Mesenchymal stem cell (in vitro differentiated cells and primary cell): ENCODE measurements at places on chromosomes 13 and 19.
A peak's percentile ranks its signal among the peaks of the same experiment; 100 is the strongest.

- no peak for DNase-seq
Observed at GRCh38 chr13:98109226-98109853, 33.6 kb upstream of the FARP1 start.

GRCh38 chr19:45121827-45122345, 28.9 kb downstream of the PPP1R37 start:
- no peak for DNase-seq

DNA sequence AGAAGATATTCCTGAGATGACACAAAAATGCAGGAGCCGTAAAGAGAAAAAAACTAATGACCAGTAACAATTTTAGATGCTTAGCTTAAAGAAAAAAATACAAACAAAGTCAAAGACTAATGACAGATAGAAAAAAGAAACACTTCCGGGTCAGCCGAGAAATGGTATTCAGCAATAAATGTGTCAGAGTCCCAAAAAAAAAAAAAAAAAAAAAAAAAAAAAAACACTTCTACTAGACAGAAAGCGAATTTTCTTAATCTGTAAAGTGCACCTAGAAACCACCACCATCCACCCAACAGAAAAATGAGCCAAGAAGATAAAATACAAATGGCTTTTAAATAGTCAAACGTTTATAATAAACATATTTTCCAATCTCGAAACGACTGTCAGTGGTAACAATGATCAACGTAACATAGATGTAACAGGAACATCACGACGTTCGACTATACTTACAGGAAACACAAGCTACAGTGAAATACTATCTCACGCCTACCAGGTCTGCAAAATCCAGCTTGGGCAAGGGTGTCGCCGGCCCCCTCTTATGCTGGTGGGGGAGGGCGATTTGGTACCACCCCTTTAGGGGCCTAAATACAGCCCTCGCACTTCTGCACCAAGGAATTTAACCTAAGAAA, 10.6 kb downstream of the ABHD17A start:
- peak; percentile 40 for DNase-seq

DNA sequence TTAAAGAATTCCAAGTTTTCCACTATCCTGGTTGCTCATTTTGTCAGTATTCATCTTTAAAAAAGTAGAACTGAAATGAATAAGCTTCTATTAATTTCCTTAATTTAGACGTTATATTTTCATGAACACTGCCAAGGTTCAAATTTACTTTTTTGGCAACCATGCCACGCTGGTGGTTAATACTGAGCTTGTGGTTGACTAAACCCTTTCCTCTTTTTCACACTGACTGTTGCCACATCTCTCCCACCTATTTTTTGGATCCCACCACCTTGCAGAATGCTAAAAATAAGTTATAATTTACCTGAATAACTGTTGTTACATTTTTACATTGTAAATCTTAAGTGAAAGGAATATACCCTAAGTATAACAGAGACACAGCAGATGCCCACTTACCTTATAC, 45.0 kb downstream of the FLT3 start:
- DNase-seq: no peak

DNA sequence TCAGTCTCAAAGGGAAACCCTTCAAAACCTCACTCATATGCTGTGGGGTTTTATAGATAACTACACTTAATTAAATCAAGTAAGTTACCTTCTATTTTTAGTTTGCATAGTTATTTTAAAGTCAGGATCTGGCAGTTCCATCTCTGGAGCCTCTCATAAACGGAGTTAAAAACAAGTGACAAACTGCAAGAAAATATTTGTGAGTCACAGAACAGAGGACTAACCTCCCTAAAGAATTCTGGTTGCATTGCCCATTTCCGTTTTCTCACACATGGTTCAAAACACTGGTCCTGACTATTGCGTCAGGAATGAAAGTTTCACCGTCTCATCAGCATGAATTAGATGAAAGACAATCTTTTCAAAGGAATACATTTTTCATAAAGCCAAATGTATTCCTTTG, 10.6 kb downstream of the RXFP2 start:
- peak; percentile 80 for DNase-seq

- peak; percentile 74 for DNase-seq
Observed at GRCh38 chr13:44174769-44175425, 198.7 kb upstream of the SERP2 start.

- no peak for DNase-seq
Observed at GRCh38 chr13:109939180-109939579, 152.8 kb upstream of the IRS2 start.

DNA sequence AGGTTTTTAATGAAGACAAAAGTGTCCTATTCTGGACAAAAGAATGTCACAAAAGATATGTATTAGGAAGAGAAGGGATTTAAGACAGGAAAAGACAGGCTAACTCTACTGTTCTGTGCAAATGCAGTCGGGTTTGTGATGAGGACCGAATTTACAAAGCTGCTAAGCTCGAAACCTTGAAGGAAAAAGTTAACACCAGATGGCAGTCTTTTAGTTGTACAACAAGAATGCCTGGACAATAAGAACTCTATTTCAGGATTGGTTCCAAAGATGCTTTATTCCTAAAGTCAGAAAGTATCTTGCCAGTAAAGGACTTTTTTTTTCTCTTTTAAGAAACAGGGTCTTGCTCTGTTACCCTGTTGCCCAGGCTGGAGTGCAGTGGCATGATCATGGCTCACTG, 51.1 kb downstream of the HS6ST3 start:
- DNase-seq: peak; percentile 29

DNA sequence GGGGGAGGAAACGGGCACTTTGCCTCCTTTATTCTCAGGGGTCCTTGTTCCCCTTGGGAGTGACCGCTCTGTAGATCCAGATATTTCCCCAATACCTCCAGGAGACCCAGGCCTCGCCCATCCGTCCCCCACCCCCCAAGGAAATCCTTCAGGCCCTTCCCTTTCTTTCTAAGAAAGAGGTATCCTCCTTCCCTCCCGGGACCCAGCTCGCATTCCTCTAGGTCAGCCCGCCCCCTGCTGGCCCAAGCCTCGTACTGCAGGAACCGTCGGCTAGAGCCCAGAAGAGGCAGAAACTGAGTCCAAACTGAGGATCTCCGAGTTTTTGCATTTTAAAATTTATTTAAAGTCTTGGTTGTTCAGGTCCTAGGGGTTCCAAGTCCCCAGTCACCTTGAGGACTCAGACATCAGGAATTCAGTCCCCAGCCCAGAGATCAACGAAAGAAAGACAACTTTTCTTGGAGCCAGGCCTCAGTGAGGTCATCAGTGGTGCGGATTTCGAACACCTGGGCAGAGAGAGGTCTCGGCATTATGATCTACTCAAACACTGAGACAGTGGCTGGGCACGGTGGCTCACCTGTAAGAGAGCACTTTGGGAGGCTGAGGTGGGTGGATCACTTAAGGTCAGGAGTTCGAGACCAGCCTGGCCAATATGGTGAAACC, 7.5 kb upstream of the LRFN1 start:
- peak; percentile 65 for DNase-seq

- no peak for DNase-seq
Observed at GRCh38 chr13:71785361-71785760, 81.6 kb downstream of the DACH1 start.

- DNase-seq: peak; percentile 29
Observed at GRCh38 chr19:27776020-27776419, 1436.9 kb downstream of the UQCRFS1 start.
